ENCODE measurements at places on chromosomes 1 and 21.

DNA sequence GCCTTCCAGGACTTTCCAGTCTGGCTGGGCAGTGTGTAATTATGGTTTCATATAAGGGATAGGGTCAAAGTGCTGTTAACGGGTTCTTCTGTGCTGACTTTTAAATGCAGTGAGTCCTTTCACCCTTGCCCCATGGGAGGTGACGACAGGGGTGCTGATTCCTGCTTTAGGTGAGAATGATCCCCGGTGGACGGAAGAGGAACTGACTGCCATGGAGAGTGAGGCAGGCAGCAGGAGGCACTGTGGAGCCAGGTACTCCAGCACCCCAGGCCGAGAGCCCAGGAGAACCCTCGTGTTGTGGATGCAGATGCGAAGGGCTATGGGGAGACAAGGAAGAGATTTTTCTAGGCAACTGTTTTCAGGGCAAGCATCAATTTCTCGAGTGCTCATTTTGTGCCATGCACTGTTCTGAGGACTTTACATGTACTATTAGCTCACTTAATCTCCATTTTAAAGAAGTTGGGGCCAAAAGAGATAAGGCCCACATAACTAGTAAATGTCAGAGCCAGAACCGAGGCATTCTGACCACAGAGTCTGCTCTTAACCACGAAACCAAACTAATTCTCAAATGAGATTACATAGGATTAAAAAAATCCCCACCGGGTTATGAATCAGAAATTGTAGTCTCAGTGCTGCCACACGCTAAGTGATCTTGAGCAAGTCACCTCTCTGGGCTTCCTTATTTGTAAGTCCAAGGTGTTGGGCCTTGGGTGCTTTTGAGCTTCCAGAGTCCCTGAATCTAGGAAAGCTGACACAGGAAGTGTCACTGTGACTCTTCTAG lies 28.2 kb downstream of the STPG1 start:
- H3K4me3 ChIP-seq: no peak overlapping the region
- no peaks in the 10 kb centered on the region for H3K4me1 ChIP-seq
- H3K27me3 ChIP-seq: no peaks in the 10 kb centered on the region

DNA sequence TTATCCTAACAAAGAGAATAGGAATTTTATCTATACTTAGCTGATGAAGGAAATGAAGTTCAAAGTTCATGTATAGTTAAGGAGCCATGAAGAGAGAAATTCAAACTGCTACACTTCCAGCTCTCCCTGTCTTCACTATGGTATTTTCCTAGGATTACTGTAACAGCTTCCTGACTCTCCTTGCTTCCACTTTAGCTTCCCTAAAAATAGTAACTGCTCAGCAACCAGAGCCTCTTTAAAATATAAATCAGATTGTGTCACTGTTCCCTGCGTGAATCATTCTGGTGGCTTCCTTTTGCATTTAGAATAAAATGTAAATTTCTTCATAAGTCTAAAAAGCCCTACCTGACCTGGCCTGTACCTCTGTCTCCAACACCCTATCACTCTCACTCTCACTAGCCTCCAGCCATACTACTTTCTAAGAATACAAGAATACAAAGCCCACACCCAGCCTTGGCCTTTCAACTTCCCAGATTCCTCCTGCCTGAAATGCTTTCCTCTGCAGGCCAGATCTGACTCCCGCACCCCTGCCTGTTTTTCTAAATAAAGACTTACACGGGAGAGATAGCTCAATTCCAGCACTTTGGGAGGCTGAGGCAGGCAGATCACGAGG lies 30.5 kb downstream of the OR10J1 start:
- no peaks in the 10 kb centered on the region for H3K36me3 ChIP-seq
- no peaks in the 10 kb centered on the region for H3K4me1 ChIP-seq
- H3K4me3 ChIP-seq: no peak overlapping the region

DNA sequence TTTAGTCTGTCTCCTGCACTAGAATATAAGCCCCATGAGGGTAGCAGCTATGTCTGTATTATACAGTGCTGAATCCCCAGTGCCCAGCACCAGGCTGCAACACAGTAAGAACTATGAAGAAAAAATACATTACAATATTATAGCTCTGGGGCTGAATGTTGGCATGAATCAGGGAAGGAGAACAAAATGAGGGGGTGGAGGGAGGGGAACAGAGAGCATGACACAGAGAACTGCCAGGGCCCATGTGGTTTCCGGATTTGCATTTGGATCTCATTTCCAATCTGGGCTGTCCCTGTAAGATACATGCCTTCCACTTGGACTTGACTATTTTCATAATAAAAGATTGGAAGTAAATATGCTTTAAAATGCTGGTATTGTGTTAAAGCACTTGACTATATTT lies 35.8 kb downstream of the C1orf198 start:
- H3K36me3 ChIP-seq: no peaks in the 10 kb centered on the region
- H3K27me3 ChIP-seq: no peaks in the 10 kb centered on the region
- H3K4me1 ChIP-seq: no peaks in the 10 kb centered on the region
- H3K4me3 ChIP-seq: no peak overlapping the region
- no peak overlapping the region for H3K27ac ChIP-seq

DNA sequence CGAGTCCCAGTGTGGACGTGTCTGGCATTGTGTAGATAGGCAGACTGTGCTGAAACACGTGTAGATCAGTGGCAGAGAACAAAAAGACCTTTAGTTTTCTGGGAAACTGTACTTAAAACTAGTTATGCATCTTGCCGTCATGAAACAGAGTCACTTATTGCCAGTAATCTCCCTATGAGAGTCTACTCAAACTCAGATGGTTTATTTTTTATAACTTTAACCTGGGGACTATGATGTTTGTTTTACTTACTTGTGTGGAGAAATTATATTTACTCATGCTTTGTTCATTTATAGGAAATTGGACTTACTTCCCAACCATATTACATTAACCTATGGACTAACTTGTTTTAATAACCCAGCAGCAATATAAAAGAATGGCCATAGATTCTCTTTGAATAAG lies 54.1 kb upstream of the ABCG1 start:
- H3K4me1 ChIP-seq: no peaks in the 10 kb centered on the region
- no peaks in the 10 kb centered on the region for H3K36me3 ChIP-seq
- no peak for DNase-seq

- no peaks in the 10 kb centered on the region for H3K27me3 ChIP-seq
- H3K4me3 ChIP-seq: no peak overlapping the region
- H3K36me3 ChIP-seq: no peaks in the 10 kb centered on the region
- no peaks in the 10 kb centered on the region for H3K4me1 ChIP-seq
- no peak overlapping the region for H3K27ac ChIP-seq
Measured at GRCh38 chr1:175512637-175513412, 230.6 kb downstream of the TNR start.
